ENCODE measurements at places on chromosomes 3 and 15. TPM values are rescaled to one million over a fixed set of nuclear protein-coding genes. Genes with fewer than 3 reads are reported as not detected.

APH1B gene
- 19.5 TPM for total RNA-seq

SEMA3B gene
- 16.5 TPM for total RNA-seq

DENND6A gene
- total RNA-seq = 26.3 TPM

HIGD2B gene
- not detected for total RNA-seq

MYO5C gene
- total RNA-seq = 1.2 TPM

GOLGA6A gene
- 0.13 TPM for total RNA-seq

CPEB1 gene
- total RNA-seq = 36.4 TPM

SCN11A gene
- total RNA-seq = 0.11 TPM

ARPP21 gene
- total RNA-seq = not detected

ANKRD63 gene
- total RNA-seq = not detected

CLDN16 gene
- total RNA-seq = not detected

CYP1A2 gene
- total RNA-seq = not detected

CCDC13 gene
- 0.97 TPM for total RNA-seq

TERC gene
- 119 TPM for total RNA-seq

ITGB5 gene
- 274 TPM for total RNA-seq

ZKSCAN7 gene
- total RNA-seq = 9.0 TPM

SLC25A36 gene
- 148 TPM for total RNA-seq
